ENCODE measurements at places on chromosomes 6 and 20.
A peak's percentile ranks its signal among the peaks of the same experiment; 100 is the strongest.

GRCh38 chr20:36848677-36849076, 27.3 kb upstream of the TLDC2 start:
- no peak for DNase-seq

- no peak for DNase-seq
Observed at GRCh38 chr20:62972845-62973745, 20.6 kb downstream of the SLC17A9 start.

- DNase-seq, result no peak
Observed at GRCh38 chr6:12882761-12883290, 166.3 kb downstream of the PHACTR1 start.

DNA sequence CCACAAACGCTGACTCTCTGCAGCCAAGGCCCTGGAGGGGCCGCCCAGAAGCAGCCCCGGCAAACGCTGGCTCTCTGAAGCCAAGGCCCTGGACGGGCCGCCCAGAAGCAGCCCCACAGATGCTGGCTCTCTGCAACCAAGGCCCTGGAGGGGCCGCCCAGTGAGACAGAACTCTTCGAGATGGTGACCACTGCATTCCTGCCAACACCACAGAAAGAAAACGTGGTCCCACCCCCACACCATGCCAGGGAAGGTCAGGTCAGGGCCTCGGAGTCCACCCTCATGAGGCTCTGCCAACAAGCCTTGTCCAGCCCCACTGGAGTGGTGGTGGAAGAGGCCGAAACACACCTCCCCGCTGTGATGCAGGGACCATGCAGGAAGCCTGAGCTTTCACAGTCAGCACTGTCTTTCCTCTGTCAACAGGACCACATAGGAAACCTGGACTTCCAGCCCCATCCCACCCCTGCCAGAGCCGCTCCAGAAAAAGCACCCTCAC, 97.5 kb downstream of the DLL1 start:
- DNase-seq, result no peak

GRCh38 chr6:16419636-16420336, 181.4 kb downstream of the GMPR start:
- DNase-seq, result no peak

DNA sequence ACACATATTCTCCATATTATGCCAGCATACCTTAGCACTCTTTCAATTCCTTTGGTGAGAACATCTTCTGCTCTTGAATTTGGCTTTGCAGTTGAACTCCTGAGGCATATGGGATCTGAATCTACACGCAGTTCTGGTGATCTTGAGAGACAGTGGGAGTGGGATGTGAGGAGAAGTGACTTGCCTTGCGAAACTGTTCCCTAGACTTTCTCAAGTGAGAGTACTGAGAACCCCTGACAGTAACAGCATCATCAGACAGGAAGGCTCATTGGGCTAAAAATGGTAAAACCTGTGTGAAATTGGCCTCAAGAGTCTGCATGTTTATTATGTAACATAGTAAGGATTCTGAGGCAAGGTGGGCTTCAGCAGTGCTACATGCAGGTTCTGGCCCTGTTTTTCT, 49.1 kb upstream of the CEP85L start:
- DNase-seq, result no peak

DNA sequence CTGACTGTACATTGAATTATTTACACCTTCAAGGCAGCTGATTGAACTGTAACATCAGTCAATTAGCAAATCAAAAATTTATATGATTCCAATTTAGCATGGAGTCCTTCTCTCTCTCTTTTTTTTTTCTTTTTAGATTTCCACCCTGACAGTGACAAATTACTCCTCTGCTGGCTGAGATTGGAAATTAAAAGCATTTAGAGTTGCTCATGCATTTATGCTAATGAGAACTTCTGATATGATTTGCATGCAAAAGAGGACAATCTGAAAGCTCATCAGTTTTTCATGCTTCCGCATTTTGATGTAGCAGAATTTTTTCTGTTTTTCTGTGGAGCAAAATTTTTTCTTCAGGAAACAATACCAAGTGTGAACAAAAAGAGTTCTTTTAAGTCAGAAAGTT, 130.5 kb upstream of the NOX3 start:
- no peak for DNase-seq

DNA sequence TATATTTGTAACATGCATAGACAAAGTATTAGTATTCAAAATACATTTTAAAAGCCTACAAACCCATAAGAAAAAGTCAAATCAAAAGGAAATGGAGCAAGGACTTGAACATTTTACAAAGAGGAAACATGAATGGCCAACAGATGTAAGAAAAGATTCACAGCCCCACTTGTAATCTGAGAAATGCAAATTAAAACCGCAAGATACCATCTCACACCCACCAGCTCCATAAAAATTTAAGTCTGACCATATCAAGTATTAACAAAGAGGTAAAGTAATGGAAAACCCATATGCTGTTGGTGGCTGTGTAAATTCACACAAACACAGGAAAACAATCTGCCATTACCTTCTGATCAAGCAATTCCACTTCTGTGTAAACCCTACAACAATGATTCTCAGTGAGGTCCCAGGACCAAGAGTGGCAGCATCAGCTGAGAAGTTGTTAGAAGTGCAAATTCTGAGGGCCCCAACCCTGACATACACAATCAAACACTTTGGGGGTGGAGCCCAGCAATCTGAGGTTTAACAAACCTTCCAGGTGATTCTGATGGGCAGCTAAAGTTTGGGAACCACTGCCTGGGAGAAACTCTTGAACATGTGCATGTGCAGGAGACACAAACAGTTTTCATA, 30.9 kb downstream of the BCL2L1 start:
- no peak for DNase-seq

- no peak for DNase-seq
Observed at GRCh38 chr6:149438855-149439254, 38.8 kb downstream of the SUMO4 start.

DNA sequence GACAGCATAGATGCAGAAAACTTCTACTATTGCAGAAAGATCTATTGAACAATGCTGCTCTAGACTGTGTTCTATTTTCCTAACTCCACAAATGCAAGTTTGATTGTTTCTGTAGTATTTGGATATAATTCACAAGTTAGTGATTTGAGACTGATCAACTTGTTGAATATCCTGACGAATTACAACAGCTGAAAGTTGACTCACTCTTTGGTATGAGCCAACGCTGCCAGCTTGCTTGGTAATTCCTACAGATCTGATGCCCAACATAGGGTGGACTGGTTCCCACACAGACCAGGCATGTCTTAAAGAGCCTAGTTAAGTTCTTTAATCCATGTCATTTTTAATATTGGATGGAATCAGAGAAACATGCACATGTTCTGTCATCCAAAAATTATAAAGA, 231.0 kb upstream of the RAB32 start:
- no peak for DNase-seq

DNA sequence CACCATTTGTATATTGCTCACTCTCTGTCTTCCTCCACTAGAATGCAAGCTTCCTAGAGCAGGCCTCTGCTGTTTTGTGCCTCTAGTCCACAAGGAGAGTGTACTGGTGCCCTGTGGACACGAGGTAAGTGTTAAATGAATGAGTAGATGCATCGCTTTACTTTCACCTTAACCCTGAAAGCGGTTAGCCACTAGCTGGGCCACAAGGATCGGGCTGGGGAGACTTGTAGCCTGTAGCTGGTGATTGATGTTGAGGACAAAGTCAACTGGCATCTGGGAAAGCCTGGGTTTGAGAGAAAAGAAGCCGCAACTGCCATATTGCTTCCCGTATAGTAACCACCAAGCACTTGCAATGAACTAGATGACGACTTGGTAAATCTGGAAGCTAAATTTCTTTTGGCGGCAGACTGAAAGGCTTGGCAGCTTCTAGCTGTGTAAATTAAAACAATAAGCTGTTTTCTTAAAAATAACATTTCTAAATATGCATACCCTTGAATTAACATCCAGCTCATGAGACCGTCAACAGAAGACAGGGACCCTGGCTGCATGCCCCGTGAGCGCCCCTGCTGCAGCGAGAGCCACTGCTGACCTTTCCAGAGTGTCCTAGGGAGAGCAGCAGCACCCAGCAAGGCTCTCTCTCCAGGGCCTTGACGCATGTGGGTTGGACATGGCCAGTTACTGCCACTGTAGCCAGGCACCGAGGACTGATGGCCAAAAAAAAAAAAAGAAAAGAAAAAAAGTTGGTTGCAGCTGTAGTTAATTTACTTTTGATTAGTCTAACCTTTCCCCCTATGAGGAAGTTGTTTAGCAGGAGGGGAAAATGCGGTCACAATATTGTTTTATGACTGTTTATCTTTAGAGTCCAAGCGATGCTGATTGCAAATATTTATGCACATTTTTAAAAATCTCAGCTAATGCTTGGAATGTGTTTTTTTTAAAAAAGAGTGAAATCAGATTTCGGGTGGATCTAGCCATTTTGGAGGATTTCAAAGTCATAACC, 315.1 kb downstream of the TFAP2C start:
- no peak for DNase-seq

GRCh38 chr6:94769197-94769596, 808.1 kb upstream of the MANEA start:
- no peak for DNase-seq

- no peak for DNase-seq
Observed at GRCh38 chr6:45743028-45743615, 272.5 kb downstream of the CLIC5 start.

DNA sequence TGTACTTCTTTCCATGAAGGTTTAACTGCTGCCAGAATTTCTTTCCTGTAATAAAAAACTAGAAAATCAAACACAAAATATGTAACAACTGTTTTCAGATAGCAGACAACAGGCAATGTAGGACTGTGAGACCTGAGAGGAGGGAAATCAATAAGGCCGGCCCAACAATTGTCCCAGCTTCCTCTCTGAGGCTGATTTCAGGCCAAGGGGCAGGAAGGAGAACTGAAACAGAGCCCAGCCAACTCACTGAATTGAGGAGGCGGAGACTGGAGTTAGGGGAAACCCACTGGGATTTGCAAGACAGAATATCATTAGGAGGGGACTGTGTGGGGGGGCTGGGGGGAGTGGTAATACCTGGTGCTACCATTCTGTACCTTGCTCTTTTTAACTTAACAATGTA, 42.2 kb downstream of the FLRT3 start:
- no peak for DNase-seq

GRCh38 chr6:106182455-106182854, 96.3 kb downstream of the PRDM1 start:
- peak; percentile 52 for DNase-seq

DNA sequence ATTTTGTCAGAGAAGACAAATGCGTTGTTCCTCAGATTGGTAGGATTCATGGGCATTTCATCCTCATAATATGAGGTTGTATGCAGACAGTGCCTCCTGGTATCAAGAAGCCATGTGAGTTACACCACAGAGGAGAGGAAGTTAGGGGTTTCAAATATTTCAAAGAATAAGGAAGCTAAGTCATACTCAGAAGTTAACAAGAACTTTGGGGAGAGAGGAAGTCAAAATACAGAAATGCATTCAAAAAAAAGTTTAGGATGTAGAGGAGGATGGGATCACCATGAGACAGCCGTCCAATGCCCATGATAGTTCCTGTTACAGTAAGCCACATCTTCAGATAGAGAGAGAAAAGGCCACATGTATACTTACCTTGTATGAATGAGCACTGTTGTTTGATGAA, 22.3 kb downstream of the HLA-DOB start:
- no peak for DNase-seq

DNA sequence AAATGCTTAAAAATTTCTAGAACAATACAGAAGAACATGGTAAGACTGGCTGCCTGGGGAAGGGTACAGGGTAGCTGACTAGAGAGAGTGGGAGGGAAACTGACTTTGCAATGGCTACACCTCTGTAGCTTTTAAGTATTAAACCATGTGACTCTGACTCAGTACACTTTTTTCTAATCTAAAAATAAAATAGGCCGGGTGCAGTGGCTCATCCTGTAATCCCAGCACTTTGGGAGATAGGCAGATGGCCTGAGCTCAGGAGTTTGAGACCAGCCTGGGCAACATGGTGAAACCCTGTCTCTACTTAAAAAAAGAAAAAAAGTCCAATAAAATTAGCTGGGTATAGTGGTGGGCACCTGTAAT, 18.5 kb downstream of the ATP9A start:
- DNase-seq, result no peak

- DNase-seq, result no peak
Observed at GRCh38 chr20:10978713-10979112, 304.9 kb upstream of the JAG1 start.

- DNase-seq, result no peak
Observed at GRCh38 chr6:117591405-117591804, 10.9 kb downstream of the GOPC start.

GRCh38 chr6:162849269-162849668, 121.5 kb downstream of the PACRG start:
- DNase-seq, result no peak

GRCh38 chr6:14206391-14206790, 88.8 kb downstream of the CD83 start:
- DNase-seq, result no peak

DNA sequence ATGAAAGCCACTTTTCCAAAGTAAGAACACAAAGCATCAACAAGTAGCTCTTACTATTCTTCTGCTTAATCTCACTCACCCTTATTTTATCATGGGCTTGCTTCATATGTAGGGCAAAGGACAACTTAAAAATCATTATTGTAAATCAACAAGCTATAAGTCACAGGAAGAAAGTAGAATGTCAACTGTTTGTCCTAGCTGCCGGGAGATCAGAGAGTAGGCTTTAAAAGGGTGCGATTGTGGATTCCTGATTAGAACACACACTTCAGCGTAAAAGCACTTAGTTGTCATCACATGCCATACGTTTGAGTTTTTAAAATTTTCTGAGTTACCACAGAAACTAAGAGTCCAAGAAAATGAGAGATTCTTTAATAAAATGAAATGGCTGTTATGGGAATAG, 44.4 kb upstream of the NHSL1 start:
- DNase-seq, result no peak
